ENCODE measurements at places on chromosomes 1 and 21.
A peak's percentile ranks its signal among the peaks of the same experiment; 100 is the strongest.

DNA sequence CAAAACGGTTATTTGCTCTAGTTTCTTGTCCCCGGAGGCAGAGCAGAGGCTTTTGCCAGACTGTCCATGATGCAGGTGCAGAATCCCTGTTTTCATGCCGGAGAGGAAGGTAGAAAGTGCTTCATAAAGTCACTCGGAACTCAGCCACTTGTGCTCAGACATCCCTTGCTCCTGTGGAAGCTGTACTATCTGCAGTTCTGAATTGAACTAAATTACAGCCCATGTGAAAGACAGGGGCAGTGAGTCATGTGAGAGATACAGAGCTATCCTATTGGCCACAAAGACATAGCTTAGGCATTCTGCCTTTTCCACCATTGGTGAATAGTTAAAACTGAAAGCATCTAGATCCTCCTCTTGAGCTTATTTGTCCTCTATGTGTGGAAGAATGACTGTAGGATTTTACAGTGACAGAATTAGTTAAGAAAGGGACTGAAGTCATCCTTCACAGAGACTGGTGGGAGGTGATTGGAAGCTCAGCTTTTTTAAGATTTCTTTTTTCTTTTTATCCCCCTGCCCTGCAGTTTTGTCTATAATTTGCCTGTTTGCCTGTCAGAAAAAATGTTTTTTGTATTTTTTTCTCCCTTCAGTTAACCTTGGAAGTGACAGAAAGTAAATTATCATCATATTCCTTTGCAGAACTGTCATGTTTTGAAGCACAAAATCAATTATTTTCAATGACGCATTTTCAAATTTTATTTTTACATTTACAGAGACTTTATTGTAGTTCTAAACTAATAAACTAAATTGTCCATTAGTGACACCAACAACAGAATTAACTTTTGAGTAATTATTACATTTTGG lies 298.6 kb downstream of the PTPRC start:
- DNase-seq = no peak

GRCh38 chr1:222631611-222632208 lies 13.8 kb downstream of the MIA3 start:
- no peak for DNase-seq

GRCh38 chr1:181079382-181079781 lies 9.1 kb upstream of the IER5 start:
- DNase-seq = no peak

GRCh38 chr21:23607782-23608431 lies 1999.4 kb downstream of the MRPL39 start:
- no peak for DNase-seq

DNA sequence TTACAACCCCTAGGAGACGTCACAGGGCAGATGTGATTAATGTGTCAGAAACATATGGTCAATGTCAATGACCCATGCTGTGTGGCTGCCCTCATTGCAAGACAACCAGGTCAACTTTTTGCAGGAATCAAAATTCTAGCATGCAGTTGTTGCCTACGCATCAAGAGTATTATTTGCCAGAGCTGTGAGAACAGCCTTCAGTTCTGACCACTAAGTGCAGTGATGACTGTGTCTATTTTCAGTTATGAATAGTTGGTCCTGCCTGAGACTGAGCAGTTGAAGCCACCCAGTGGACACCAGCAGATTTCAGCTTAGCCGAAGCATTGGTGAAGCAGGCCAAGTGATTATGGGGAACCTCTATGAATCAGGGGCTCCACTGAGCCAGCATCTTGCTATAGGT lies 47.3 kb downstream of the LYPLAL1 start:
- DNase-seq = no peak

DNA sequence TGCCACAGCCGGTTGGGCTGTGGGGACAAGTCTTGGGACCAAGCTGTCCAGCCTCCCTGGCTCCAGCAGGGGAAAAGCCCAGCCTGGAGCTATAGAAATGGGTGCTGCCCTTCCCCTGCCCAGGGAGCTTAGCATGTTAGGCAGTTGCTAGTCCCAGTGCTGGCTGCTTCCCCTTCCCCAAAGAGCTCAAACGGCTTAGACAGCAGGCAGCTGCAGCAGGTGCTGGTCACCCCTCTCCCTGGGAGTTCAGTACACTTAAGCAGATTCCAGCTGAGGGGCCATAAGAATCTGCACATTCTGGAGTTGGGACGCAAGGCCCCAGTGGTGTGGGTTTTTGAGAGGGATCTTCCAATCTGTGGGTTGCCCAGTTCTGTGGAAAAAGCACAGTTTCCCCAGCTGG lies 11.1 kb upstream of the REG4 start:
- DNase-seq = no peak

- no peak for DNase-seq
These were observed 8.3 kb downstream of the IL20 start for GRCh38 chr1:206873603-206874188.

GRCh38 chr21:19522381-19522780 lies 1118.8 kb upstream of the TMPRSS15 start:
- no peak for DNase-seq

- DNase-seq = no peak
These were observed 317.2 kb upstream of the NFIA start for GRCh38 chr1:60765204-60765603.

- DNase-seq = no peak
These were observed 14.9 kb upstream of the AGT start for GRCh38 chr1:230728710-230729392.

- no peak for DNase-seq
These were observed 182.3 kb downstream of the FCRL5 start for GRCh38 chr1:157369808-157370521.

DNA sequence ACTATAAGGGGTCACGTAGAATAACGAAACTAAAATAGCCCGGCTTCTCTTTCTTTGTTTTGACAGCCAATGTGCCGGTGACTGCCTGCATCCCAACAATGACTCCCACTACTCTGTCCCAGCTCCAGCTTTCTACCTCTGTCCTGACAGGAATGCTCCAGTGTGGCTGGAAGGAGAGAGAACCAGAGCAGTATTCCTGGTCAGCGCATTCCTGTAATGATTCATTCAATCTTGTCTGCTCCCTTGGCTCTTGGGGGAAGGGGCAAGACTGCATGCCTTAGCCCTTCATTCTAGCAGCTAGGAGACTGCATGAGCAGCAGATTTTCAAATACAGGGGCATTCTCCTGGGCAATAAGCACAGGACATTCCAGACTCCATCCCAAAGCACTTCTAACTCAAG lies 132.1 kb upstream of the PRMT6 start:
- DNase-seq = no peak

DNA sequence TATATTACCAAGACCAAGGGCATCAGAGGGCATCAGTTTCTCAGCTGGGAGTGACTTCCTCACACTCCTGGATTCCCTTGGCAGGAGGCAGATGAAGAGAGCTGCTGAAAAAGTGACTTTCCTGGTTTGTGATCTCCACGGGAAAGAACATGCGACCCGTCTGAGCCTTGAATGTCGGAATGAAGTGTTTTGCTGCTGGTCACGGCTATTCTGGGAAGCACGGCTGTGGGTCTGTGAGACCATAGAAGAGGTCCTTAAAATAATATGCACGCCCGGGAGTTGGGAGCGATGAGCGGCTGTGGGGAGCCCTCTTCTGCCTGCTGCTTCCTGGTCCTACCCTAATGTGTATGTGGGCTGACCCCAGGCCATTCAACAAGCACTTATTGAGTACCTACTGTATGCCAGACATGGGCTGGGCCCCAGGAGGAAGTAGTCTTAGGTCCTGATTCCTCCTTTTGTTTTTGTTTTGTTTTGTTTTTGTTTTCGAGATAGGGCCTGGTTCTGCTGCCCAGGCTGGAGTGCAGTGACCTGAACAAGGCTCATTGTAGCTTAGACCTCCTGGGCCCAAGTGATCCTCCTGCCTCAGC lies 13.2 kb upstream of the UMODL1 start:
- DNase-seq = no peak

DNA sequence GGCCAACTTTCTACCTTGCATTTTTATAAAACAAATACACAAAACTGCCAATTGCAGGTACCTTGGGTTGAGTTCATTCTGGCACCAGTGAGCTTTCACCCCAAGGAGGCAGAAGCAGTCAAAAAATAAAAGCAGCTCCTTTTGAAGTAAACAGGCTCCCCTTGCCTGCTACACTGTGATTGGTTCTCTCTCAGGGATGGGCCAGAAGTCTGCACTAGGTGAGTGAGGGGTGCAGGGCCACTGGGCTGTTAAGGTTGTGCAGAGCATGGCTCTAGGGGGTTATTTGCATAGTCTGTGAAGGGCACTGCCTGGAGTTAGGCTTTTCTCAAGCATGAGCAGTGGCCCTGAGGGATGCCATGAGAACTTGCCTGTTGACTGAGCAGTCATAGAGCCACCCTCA lies 39.1 kb downstream of the AKNAD1 start:
- DNase-seq = no peak

GRCh38 chr1:225655509-225656258 lies 2.8 kb upstream of the ENAH start:
- no peak for DNase-seq

DNA sequence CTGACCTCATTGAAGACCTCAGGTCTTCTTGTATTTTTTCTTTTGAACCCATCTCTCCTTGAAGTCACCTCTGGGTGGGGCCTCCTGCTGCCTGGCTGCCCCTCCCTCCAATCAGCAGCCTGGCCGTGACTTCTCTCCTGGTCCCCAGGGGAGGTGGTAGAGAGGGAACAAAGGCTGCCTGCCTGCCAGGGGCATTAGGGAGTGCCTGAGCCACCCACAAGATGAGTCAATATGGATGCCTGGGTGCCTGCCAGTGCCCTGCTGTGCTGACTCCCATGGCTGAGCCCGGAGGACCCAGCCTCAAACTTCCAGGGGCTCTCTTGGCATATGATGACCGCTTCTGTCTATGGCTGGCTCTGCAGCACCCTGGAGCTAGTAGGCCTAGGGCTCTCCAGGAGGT lies 5.3 kb upstream of the CDCP2 start:
- DNase-seq = no peak

DNA sequence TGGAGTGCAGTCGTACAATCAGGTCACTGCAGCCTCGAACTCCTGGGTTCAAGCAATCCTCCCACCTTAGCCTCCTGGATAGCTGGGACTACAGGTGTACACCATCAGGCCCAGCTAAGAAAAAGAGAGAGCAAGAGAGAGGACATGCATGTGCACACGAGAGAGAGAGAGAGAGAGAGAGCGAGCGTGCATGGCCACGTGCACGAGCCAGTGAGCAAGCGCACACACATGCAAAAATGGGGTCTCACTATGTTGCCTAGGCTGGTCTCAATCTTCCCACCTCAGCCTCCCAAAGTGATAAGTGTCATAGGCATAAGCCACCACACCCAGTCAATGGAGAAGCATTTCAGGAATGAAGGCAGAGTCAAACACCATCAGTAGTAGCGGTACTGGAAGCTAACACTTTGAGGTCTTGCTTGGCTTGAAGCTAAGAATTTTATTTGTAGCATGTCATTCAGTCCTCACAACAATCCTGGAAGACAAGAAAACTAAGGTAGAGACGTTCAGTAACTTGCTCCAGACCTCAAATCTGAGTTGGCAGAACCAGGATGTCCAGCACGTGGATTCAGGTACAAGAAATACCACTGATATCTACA lies 14.5 kb downstream of the GNB1 start:
- DNase-seq = no peak

DNA sequence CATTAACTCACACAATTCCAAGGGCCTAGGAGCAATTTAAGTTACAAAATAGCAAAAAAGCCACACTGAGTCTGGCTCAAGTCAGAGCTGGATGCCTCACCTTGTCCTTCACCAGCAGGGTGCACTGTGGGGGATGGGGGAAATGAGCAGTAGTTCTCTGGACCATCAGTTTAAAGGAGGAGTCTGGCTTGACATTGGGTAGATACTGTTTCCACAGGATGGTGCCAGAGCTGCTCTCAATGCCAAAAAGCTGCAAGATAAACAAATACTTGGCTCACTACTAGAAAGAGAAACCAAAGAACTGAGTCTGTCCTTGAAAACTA lies 18.8 kb downstream of the EMC1 start:
- no peak for DNase-seq

GRCh38 chr1:109677459-109677858 lies 9.6 kb downstream of the GSTM2 start:
- no peak for DNase-seq

GRCh38 chr1:17755120-17755519 lies at the start of gene ACTL8:
Gene ACTL8, plus strand, starts transcription at chr1:17755333. Its CDS starts 67,676 bp downstream, at chr1:17823009.
- DNase-seq = peak; percentile 54

GRCh38 chr1:117732956-117733355 lies 127.1 kb downstream of the TENT5C start:
- DNase-seq = no peak

- DNase-seq = no peak
These were observed 187.5 kb downstream of the PDE4B start for GRCh38 chr1:65980237-65980636.

DNA sequence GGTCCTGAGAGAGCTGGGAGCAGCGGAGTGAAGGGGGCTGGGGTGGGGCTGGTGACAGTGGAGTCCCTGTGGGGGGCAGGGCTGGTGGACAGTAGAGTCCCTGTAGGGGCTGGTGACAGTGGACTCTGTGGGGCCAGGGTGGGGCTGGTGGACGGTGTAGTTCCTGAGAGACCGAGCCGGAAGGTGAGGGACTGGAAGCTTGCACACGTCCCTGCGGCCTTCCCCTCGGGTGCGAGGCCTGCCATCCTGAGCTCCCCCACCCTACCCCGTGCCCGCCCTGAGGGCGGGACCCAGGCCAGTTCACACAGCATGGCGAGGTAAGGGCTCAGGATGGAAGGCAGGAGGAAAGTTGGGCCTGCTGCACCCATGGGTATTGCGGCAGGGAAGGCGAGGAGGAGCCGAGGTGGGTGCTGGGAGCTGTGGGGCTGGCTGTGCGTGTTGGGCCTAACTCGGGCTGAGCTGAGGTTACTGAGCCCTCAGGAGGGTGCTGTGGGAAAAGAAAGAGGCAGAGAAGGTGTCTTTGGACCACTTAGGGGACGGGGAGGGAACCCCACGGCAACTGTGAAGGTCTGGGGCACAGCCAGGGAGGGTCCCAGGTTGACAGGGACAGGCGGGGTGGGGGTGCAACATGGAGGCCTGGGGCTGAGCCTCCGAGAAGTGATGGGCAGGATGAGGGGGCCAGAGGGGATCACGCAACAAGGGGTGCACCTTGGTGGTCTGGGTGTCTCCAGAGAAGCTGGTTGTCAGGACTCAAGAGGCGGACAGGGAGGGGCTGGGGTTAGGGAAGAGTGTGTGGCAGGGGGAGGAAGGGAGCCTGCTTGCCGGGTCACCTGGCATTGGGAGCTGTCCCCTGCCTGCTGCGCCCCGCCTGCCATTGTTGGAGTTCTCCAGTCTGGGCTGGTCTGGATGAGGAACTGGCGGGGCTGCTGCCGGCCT lies 60.8 kb downstream of the PRKCZ start:
- DNase-seq = no peak

DNA sequence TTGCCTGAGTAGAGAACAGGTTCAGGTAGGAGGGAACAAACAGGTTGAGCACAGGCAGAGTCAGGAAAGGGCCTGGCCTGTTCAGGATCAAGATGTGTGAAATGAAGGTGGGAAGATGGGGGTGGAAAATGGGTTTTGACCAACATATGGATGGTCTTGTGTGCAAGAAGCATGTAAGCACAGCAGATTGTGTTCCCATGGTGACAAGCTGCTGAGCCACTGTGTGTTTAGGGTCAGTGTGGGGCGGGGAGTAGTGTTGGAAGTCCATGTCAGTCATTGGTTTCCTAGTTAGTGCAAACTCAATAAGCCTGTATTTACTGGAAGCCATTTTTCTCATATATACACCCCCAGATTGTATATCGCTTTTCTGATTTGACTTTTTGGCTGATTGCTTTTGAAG lies 111.9 kb downstream of the CAMTA1 start:
- DNase-seq = no peak
